ENCODE measurements at places on chromosomes 6 and 20.

- DNase-seq, result no peak
Observed at GRCh38 chr20:41048461-41049301, 20.1 kb downstream of the TOP1 start.

GRCh38 chr20:36878941-36879340, 3.0 kb downstream of the TLDC2 start:
- no peak for DNase-seq

DNA sequence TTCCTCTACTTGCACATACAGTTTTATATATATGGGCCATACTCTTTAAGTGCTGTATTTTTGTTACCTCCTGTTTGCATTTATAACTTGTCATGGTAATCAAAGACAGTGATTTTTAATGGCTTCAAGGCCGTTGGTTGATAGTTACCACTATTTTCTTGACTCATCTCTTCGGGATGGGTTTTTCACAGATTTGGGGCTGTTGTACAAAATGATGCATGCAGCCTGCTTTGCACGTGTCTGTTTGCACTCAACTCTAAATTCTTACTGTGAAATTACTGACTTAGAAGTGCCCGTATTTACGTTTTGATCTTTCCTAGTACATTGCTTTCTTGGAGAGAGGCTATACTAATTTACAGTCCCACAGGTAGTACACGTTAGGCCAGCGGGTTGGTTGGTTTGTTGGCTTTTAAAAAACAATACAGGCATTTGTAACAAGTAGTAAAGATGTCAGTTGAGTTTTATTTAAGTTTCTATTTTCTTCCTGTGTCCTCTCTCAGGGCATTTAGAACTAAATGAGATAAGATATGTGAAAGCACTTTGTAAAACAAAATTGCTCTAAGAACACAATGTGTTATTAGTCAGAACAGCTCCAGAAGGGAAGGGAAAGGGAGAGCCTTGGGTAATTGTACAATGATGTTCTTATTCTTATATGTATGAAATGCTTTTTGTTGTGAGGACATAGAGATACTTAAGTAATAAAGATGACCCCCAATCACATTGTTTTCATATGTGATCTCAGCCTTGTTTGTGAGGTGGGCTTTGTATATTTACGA, 11.7 kb downstream of the JARID2 start:
- no peak for DNase-seq

GRCh38 chr6:167153521-167153959, 4.2 kb downstream of the GPR31 start:
- DNase-seq, result no peak

DNA sequence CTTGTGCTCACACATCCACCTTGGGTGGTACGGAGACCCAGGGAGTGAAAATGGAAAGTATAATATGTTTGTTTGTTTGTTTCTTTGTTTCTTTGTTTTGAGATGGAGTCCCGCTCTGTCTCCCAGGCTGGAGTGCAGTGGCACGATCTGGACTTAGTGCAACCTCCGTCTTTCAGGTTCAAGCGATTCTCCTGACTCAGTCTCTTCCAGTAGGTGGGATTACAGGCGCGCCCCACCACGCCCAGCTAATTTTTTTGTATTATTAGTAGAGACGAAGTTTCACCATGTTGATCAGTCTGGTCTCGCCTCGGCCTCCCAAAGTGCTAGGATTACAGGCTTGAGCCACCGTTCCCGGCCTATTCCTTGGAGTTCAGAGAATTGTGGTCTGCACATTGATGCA, 115.4 kb downstream of the TRIM27 start:
- DNase-seq, result no peak

GRCh38 chr6:6330407-6330806, 9.9 kb upstream of the F13A1 start:
- no peak for DNase-seq

- DNase-seq, result no peak
Observed at GRCh38 chr6:8642854-8643253, 207.5 kb upstream of the SLC35B3 start.

- no peak for DNase-seq
Observed at GRCh38 chr20:1674361-1674760, 16.8 kb upstream of the SIRPG start.

- no peak for DNase-seq
Observed at GRCh38 chr20:47862574-47863240, 77.4 kb upstream of the SULF2 start.
